NCI-H1930 (cell line): ENCODE measurements at places on chromosomes 7 and 10.

DNA sequence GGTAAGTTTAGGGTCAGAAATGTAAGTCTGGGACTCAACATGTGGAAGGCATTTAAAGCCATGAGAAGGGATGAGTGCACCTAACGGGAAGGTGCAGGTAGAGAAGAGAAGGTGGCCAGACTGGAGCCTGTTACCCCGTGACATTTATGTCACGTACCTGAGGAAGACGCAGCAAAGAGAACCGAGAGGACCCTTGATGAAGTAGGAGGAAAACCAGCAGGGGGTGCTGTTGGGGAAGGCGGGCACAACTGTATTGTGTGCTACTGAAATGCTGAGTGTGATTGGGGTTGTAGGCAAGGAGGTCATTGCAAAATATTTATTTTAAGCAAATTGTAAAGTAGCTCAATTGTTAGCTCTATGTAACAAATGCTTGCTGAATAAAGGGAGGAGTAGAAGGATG lies 338.2 kb upstream of the PRKCQ start:
- DNase-seq, result no peak

DNA sequence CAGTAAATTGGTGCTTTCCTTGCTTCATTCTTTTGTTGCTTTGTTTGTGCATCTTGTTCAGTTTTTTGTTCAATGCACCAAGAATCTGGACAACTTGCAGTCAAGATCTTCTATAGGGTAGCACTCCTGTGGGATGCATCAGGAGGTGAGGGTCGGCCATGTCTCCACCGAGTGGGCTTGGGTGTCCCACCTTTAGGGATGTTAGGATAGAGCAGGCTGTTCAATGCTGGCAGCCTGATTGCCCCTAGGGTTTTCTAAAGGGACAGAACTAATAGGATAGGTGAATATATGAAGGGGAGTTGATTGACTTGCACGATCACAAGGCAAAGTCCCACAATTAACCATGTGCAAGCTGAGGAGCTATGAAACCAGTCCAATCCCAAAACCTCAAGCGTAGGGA lies 109.9 kb downstream of the GLRX3 start:
- no peak for DNase-seq

GRCh38 chr10:120478386-120478785 lies 21.4 kb downstream of the PLPP4 start:
- no peak for DNase-seq

GRCh38 chr10:82377608-82378007 lies 502.6 kb downstream of the NRG3 start:
- no peak for DNase-seq

GRCh38 chr10:51369903-51370302 lies 295.6 kb downstream of the PRKG1 start:
- DNase-seq, result no peak

DNA sequence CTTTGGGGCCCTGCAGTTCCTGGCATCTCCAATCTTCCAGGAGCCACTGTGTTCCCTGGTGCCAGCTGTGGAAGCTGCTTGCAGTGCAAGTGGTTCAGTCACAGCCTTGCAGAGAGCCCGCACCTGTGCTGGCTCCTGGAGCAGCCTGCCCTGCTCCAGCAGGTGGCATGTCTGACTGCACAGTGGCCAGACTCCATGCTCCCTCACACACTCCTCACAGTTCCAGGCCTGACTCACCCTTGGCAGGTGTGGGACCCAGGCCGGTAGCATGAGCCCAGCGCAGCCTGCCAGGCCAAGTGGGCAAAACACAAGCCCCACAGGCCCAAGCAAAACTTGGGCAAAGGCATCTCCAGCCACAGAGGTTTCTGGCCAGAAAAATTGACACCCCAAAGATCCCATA lies 33.6 kb upstream of the RELN start:
- DNase-seq, result no peak

DNA sequence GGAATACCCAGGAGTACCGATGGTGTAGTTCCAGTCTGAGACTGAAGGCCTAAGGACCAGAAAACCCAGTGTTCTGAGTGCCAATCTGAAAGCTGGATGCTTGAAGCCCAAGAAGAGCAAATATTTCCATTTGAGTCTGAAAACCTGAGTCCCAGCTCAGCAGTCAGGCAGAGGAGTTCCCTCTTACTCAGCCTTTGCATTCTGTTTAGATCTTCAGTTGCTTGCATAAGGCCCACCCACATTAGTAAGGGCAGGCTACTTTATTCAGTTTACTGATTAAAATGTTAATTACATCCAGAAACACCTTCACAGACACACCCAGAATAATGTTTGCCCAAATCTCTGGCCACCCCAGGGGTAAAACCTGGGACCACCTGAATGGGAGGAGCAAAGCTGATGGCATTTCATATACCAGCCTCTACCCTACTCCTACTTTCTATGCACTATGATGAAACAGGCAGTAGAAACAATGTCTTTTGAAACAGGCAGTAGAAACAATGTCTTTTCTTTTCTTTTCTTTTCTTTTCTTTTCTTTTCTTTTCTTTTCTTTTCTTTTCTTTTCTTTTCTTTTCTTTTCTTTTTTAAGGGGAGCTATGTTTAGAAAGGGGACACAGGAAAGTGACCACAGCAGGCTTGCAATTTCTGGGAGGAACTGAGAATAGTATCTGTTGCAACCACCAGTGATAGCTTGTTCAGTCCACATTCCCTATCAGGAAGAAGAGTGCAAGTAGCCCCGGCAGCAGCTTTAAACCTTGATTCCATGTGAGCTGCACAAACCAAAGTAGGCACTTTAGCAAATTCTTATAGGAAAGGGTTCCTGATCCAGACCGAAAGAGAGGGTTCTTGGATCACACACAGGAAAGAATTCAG lies 30.6 kb downstream of the FAM237B start:
- no peak for DNase-seq

GRCh38 chr7:7970531-7971307 lies 2.1 kb downstream of the GLCCI1 start:
- DNase-seq, result no peak
